ENCODE measurements at places on chromosomes 5 and 9. TPM values are rescaled to one million over a fixed set of nuclear protein-coding genes. Genes with fewer than 3 reads are reported as not detected.

The NMUR2 gene
- not detected for total RNA-seq

The NXNL2 gene
- total RNA-seq: 0.94 TPM

The FBXW5 gene
- total RNA-seq: 64.5 TPM

The FAM169A gene
- total RNA-seq: 58.2 TPM

The CDH12 gene
- total RNA-seq: 36.6 TPM

The IL31RA gene
- total RNA-seq: not detected

The SELENOP gene
- 24.4 TPM for total RNA-seq

The PCDHGA4 gene
- 21.6 TPM for total RNA-seq

The SHOC1 gene
- total RNA-seq: not detected

The GMCL2 gene
- not detected for total RNA-seq

The NDST1 gene
- 32.9 TPM for total RNA-seq

The PCDHGA1 gene
- total RNA-seq: 9.1 TPM

The ACSL6 gene
- total RNA-seq: 69.5 TPM

The LCN2 gene
- total RNA-seq: not detected

All from parietal lobe (tissue), 2 donors.